ENCODE measurements at places on chromosomes 16 and 17. TPM values are rescaled to one million over a fixed set of nuclear protein-coding genes. Genes with fewer than 3 reads are reported as not detected.

The OR1A2 gene
- not detected for total RNA-seq

The CACNG5 gene
- total RNA-seq, result not detected

The SOX8 gene
- 0.88 TPM for total RNA-seq

The MYH1 gene
- not detected for total RNA-seq

The PNMT gene
- not detected for total RNA-seq

The CLEC19A gene
- not detected for total RNA-seq

The MSLN gene
- total RNA-seq, result not detected

The SULT1A4 gene
- 2.4 TPM for total RNA-seq

The EVPLL gene
- total RNA-seq, result not detected

The ABCA6 gene
- 17.0 TPM for total RNA-seq

The PPY gene
- not detected for total RNA-seq

The EVI2B gene
- 0.52 TPM for total RNA-seq

The KCNJ2 gene
- 1.7 TPM for total RNA-seq

Data from epithelial cell of alveolus of lung (primary cell).